Smooth muscle cell of the pulmonary artery (primary cell): ENCODE measurements at places on chromosomes 12 and 14. TPM values are rescaled to one million over a fixed set of nuclear protein-coding genes. Genes with fewer than 3 reads are reported as not detected.

The SMOC1 gene
- 0.26 and 12.9 TPM in 2 replicates for total RNA-seq

The STON2 gene
- 0.85 and 0.89 TPM in 2 replicates for total RNA-seq

The NELL2 gene
- total RNA-seq, result 0.23 TPM in 1 of 2 replicates, not detected in the other

The TMEM30B gene
- total RNA-seq, result 0.86 and 2.3 TPM in 2 replicates

The SRGAP1 gene
- total RNA-seq, result 17.6 and 18.4 TPM in 2 replicates

The MGP gene
- 81.2 and 251 TPM in 2 replicates for total RNA-seq
